ENCODE measurements at places on chromosomes 2 and 18.

- no peak for DNase-seq
Measured at GRCh38 chr2:37365669-37366068, 21.2 kb downstream of the QPCT start.

DNA sequence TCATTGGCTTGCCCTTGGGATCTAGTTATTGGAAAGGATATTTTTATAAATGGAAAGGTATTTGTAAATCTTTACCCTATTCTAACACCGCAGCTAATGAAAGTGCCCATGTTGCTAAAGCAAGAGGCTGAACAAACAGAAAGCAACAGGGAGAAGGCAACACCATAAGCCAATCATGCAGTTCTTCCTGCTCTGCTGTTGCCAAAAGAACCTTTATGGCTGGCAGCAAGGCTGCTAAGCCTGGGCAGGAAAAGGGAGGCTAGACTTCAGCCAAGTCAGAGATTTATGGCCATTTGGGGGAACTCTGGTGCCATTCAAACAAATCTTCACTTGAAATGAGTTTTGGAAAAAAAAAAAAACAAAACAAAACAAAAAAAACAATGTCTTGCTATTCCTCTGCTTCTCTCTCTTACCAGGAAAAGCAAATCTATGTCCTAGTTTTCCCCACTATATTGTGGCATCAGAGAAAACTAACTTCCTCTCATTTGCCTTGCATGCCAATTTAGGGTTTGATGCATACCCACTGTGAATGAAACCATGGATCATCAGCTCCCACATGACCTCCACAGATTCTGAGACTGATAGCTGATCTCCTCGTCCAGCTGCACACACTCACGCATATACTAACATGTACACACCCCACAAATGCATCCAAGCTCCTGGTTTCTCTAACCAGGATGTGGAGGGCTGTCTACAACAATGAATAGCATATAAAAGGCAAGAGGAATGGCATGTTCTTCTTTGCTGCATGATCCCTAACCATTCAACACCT lies 179.3 kb downstream of the C1D start:
- no peak for DNase-seq

GRCh38 chr2:187302116-187302515 lies 145.9 kb downstream of the CALCRL start:
- DNase-seq = no peak

DNA sequence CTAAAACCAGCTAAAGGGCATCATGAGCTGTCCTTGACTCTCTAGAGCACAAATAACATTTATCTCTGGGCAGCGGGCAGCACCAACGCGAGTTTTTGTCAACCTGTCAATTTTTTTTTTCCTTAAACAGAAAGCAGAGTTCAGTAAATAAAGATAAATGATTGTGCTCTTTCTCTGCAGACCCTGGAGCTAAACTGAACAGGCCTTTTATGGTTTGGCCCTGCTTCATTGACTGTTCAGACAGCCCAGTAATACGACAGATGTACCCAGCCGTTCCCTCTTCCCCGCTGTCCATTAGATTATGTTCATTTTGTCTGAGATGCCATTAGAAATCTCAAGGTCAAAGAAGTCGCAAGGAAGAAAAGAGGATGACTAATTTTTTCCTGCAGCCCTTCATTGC lies 280.5 kb upstream of the PIK3C3 start:
- no peak for DNase-seq

DNA sequence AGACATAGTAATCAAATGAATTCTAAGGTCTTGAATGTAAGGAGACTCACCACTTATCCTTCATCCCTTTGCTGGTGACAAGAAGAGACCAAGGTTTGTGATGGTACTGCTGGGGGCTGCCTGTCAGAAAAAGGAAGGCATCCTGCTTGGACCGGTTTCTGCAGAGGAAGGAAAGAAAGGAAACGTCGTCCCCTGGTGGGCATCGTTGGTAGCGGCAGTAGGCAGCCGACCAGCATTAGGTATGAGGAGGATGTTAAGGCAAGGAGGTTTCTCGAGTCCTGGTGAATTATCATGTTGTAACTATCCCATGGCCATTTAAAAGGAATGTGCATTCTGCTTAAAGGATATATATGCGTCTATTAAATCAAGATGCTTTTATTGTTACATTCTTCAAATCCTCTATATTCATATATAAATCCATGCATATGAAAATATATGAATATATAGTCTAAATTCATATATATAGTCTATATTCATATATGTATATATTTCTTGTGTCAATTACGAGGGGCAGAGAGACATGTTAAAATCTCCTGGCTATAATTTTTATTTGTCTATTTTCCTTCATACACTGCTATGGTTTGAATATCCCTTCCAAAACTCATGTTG lies 94.4 kb upstream of the TGFA start:
- peak; percentile 61 for DNase-seq

DNA sequence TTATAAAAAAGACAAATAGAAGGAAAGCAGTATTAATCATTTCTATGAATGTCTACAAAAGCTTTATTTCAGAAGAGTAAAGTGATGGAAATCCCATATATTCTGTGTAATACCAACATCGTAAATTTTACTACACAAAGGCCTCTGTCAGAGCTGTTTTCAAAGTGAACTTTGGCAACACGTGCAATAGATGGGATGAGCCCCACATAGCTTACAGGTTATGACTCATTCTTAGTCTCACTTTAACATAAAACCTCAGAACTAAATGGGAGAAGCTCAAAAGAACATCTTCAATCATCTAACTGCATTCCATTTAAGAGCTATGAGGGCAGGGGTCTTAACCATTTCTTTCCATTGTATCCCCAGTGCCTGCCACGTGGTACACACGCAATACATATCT lies 11.5 kb downstream of the VPS4B start:
- DNase-seq = no peak

- DNase-seq = no peak
Measured at GRCh38 chr2:145975406-145975805, 1455.5 kb upstream of the ZEB2 start.
